ENCODE measurements at places on chromosomes 3 and 15. TPM values are rescaled to one million over a fixed set of nuclear protein-coding genes. Genes with fewer than 3 reads are reported as not detected.

DNA sequence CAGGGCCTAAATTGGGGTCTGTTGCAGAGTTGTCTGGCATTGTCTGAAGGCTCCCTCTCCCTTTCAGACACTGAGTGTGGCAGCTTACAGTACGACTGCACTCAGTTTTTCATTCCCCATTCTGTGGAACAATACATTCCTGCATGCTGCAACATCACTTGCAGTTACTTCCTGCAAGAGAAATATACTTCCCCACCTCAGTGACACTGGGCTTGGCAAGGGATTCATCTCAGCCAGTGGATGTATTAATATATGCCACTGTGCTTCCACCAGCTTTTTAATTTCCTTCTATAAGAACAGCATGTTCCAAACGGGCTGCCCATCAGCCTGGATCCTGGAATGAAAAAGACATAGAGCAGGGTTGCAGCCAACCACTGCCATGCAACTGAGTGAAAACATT is 23.1 kb downstream of the B3GALNT1 start:
- DNase-seq, result no peak

GRCh38 chr15:56528136-56528535 is 63.2 kb upstream of the MNS1 start:
- DNase-seq, result no peak

- no peak for DNase-seq
Observed at GRCh38 chr3:17755836-17756235, 13.4 kb upstream of the TBC1D5 start.

DNA sequence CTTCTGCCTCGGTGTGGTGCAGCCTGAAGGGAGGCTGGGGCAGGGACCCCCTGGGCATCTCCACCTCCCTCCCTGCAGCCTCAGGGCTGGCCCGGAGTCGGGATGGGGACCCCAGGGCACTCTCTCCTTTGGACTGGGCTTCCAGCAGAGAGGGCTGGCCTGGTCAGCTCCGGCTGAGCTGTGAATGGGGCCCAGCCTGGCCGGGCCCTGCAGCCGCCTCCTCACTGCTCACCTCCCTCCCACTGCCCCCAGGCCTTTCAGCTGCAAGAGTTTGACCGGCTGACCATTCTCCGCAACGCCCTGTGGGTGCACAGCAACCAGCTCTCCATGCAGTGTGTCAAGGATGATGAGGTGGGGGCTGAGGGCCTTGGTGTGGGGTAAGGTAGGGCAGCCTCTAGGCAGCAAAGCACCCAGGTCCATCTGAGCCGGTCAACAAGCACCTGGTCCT is 36.0 kb downstream of the PSTPIP1 start:
- no peak for DNase-seq

Gene ALS2CL
- not detected for total RNA-seq

Gene GOLGA6D
- not detected for total RNA-seq
